ENCODE measurements at places on chromosomes 1 and 21.

DNA sequence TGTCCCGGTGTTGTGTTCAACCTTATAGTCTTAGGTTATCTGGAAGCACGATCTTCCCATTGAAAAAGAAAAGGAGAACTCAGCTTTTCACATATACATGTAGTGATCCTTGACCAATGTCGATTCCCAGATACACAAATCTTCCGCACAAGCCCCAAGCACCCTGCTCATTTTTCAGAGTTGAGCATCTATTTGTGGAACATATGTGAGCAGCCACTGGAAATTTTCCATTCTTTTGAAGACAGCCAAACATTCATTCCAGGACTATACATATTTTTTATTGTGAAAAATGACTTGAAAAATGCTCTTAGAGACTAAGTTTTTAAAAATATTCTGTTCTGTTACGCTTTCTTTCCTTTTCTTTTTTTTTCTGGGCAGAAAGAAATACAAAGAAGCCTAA lies 371.9 kb downstream of the RGS7 start:
- no peak for DNase-seq

DNA sequence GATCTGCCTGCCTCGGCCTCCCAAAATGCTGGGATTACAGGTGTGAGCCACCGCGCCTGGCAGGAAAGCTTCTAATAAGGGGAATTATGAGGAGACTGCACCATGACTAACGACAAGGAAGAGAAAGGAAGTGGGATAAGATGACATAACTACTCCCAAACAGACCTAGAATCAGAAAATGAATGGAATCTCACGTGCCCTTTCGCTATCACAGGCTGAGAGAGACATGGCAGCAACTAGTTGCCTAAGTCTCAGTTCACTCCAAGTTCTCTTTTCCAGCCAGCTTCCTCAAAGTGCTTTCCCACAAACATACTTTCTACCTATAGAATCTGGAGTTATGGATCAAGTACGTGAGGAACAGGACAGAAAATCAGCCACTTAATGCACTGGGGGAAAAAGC lies 2.0 kb downstream of the PI4KB start:
- DNase-seq = no peak

- no peak for DNase-seq
Observed at GRCh38 chr1:180945151-180945550, 32.5 kb downstream of the KIAA1614 start.

DNA sequence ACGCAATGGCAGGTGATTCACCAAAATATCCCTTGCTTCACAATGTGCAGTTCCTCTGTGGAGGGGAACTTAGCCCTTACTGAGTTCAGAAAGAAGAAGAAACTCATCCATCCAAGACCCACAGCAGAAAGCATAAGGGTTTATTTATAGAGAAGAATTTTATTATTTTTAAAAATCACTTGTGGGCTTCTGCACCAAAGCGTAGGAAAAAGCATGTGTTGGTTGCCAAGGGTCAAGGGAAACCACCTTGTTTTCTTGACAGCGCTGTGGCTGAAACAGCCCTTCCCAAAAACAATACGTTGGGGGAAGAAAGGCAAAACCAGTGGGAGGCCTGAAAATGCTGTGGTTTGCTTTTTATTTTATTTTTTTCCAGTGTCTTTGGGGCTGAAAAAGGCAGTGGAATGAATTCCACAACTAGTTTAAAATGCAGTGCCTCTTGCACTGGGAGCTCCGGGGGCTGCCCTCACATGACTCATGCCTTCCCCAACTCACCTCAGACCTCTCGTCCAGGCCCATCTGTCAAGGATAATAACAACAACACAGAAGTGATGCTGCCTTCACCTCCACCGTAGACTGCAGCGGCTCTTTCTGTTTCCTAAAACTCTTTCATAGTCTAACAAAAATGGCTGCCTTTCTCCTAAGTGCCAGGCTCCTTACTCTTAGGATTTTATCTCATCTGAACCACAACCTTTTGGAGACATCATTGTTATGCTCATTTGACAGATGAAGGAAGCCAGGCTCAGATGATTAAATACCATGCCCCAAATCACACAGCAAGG lies 224.2 kb upstream of the JUN start:
- no peak for DNase-seq

DNA sequence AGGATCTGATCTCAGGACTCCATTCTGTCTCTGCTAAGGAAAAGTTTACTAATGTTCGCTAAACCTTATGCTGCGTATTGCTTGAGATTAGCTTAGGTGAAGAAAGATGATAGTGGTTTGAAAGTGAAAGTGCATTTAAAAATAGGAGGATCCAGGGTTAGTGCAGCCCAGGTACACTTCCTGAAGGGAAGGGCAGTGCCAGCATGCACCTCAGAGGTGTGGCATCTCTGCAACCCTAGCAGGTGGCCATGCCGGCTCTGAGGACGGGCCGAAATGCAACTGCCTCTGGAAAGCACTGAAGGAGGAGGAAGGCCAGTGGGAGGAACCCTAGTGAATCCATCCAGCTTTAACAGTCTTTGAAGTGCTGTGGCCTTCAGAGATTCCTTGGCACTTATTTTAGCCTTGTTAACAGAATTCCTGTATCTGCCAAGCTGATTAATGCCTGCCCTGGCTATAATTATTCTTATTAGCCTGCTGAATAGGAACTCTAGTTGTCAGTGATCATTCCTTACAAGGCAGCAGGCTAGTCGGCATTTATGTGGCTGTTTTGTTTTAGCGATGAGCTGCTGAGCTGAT lies 5.5 kb downstream of the PTGFRN start:
- DNase-seq = no peak

GRCh38 chr1:109873278-109874175 lies 37.1 kb upstream of the CSF1 start:
- DNase-seq = no peak

- DNase-seq = no peak
Observed at GRCh38 chr21:38492007-38492406, 6.3 kb downstream of the ERG start.

GRCh38 chr1:108079440-108080025 lies 114.6 kb upstream of the VAV3 start:
- DNase-seq = no peak

DNA sequence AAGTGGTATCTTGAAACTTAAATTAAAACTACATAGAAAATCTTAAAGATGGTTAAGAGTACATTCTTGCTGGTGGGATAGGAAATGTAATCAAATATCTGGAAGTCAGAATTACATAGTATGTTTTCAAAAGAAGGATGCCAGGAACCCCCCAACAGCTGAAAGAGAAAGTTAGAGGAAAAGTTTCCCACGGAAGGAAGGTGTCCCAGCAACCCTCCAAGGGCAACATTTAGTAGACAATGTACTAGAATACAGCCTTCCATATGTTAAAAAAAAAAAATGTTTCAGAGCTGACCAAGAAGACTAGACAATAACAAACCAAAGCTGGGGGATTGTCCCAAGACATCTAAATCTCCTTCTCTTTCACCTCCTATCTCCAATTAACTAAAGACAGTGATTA lies 2.2 kb downstream of the DEDD start:
- DNase-seq = no peak

- peak; percentile 2 for DNase-seq
Observed at GRCh38 chr21:40425981-40426380, 421.0 kb downstream of the DSCAM start.

- DNase-seq = no peak
Observed at GRCh38 chr1:2981981-2982614, 39.2 kb upstream of the ACTRT2 start.

DNA sequence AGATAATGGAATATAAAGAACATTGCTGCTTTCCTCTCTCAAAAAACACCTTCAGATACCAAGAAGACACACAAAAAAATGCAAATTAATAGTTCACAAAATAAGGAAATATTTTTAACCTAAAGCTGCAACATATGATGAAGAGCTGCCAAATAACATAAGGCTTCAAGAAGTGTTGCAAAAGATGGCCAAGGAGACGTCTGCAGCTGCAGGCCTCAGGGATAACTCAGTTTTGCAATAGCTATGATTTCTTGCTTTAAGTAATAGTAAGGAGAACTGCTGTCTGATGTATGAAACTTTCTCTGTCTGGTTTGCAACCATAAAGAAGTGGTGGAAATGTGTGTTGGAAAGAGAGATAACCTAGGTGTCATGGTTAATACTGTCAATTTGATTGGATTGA lies 1237.5 kb downstream of the MRPL39 start:
- DNase-seq = no peak

DNA sequence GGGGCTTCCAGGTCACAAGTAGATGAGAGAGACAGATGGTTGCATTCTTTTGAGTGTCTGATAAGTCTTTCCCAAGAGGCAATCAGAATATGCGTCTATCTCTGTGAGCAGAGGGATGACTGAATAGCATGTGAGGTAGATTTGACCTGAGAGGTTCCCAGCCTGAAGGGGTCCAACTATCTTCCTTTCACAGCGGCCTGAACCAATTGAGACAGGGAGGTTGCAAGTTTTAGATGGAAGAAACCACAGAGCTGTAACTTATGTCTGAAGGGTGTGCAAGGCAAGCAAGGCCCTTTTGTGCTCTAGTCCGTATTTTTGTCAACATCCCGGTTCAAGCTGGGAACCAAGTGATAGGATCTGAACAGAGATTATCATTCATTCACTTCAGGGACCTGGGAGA lies 9.9 kb upstream of the RNF187 start:
- DNase-seq = no peak

- peak; percentile 41 for DNase-seq
Observed at GRCh38 chr1:186155594-186155993, 219.5 kb downstream of the TPR start.

DNA sequence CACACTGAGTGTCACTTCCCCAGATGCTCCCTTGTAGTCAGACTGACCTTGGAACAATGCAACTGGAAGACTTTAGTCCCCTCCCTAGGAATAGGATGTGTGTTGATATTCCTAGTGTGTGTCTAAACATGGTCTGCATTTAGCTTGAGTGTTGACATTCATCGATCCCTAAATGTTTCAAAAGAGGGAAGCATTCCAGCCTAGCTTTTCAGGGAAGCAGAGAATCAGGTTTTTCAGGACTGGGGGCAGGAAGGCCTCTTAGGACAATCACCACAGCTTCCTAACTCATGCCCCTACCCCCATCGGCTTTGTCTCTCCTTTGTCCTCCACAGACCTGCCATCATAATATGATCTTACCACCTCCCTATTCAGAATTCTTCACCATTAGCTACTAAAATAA lies 43.4 kb downstream of the NMNAT2 start:
- DNase-seq = no peak

DNA sequence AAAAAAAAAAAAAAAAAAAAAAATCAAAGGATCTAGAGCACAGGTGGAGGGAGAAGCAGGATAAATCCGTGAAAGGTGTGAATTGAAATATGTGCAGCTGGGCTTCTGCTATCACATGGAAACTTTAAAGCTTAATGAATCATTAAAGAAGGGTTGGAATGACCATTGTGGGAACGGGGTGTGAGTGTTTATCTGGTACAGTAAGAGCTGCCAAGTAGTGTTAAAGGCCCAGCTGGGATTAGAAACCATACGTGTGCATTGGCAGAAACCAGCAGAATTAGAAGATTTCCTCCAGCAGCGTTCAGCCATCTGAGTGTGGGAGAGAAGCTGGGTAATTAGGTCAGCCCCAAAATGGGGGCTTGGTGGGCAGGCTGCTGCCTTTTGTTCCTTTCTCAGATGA lies 13.5 kb downstream of the FALEC start:
- DNase-seq = no peak

- DNase-seq = no peak
Observed at GRCh38 chr1:232586679-232587078, 43.3 kb downstream of the SIPA1L2 start.

GRCh38 chr1:54014009-54014629 lies 3.9 kb downstream of the LDLRAD1 start:
- no peak for DNase-seq

- DNase-seq = no peak
Observed at GRCh38 chr1:37146071-37146470, 111.8 kb upstream of the GRIK3 start.

DNA sequence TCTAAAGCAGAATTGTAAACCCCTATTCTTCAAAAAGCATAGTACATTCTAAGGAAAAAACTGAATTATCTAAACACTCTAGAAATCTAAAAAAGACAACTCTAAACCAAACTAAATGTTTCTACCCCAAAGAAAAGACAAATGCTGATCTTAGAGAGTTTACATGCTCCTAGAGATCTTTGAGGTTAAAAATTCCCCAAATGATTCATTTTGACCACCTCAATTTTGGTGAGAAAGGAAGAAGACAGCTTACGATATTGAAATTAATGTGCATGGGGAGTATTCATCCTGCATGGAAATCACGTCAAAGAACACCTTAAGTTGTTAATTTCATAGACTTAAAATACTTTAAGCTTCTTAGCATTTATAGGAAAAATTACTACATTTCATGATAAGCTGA lies 377.8 kb upstream of the RUNX1 start:
- DNase-seq = no peak

DNA sequence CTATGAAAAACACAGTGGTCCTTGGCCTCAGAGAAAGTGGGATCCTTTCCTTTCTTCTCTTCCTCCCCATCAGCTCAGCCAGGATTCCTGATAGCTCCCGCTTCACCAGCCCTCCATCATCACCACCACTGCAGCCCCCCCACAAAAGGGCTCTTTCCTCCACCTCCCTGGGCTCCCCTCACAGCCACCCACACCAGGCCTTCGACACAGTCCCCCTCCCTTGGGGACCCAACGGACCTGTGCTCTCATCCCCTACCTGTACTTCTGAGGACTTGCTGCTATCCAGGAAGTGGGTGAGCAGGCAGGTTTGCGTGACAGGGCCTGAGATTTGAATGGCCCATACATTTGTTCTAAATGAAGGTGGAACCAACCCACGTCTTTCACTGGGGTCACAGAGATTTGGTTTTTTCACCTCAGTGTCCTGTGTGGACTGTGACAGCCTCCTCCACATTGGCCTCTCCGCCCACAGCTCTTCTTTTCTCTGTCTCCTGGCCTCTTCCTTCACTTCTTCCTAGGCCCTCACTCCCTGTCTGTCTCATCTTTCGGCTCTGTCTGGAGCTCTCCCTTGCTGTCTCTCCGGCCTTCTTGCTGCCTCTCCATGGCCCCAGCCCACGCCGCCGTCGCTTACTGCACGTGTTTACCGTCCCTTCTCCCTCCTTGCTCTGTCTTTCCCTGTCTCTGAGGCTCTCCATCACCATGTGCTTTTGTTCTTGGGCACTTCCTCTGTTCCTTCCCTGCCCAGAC lies 238.6 kb downstream of the FOXD2 start:
- DNase-seq = no peak

DNA sequence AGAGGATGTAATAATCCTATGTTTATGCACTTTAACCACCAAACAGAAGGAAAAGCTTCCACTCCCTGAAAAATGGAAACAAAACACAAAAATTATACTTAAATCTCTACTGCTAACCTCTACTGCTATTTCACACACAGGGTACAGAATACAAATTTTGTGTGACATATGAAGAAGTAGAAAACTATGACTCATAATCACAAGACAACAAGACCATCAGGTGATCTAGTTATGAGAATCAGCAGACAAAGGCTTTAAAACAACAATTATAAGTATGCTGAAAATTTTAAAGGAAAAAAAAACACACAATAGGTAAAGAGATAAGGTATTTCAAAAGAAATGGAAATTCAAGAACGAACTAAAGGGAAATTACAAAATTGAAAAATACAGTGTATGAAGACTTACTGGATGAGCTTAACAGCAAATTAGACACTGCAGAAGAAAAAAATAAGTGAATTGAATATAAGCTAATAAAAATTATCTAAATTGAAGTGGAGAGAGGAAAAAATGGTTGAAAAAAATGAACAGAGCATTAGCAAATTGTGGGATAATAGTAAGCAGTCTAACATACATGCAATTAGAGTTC lies 13.6 kb upstream of the NAV1 start:
- no peak for DNase-seq

GRCh38 chr21:37220433-37220980 lies 46.6 kb downstream of the VPS26C start:
- DNase-seq = no peak

- peak; percentile 40 for DNase-seq
Observed at GRCh38 chr1:220528679-220529501, 954 bp downstream of the MARK1 start.
